Glutamatergic neuron (in vitro differentiated cells): ENCODE measurements at places on chromosomes 6 and 20. TPM values are rescaled to one million over a fixed set of nuclear protein-coding genes. Genes with fewer than 3 reads are reported as not detected.

Gene CPXM1
- 28.1 TPM for total RNA-seq

Gene STX11
- total RNA-seq = not detected

DNA sequence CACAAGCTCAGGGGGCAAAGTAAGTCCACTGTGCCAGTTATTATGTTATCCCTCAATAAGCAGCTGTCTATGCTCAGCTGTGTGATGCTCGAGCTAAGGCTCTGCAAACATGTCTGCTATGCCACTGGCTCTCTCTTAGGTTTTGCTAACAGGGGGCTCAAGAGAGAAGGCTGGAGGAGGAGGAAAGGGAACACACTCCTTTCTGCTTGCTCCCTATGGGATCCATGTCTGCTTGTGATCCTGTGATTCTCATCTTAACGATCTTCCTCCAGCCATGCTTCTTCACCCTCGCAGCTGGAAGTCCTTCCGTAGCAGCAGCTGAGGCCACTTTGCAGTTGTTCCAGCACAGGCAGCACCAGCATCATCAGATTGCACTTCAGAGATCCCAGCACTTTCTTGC is 37.0 kb upstream of the IGF2R start:
- DNase-seq = no peak

- peak; percentile 67 for DNase-seq
Observed at GRCh38 chr6:156988276-156989158, 211.3 kb downstream of the ARID1B start.

GRCh38 chr6:56222499-56222898 is 24.9 kb downstream of the COL21A1 start:
- DNase-seq = no peak

DNA sequence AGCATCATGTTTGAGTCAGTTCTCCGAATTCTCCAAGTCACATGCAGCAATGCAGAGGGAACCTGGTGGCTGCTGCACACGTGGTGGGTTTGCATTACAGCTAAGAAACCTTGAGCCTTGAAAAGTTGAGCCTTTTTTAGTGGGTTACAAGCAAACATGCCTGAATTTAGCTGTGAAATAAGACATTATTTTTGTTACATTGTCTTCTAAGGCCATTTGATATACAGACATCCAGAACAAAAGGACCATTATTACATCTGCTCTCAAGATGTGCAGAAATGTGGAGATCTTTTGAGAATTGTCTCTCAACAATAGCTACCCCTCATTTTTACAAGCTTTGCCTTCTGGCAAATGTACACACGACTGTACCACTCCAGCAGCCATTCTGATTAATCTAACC is 720.5 kb upstream of the SLC35B3 start:
- DNase-seq = no peak
